ENCODE measurements at places on chromosomes 1 and 21. TPM values are rescaled to one million over a fixed set of nuclear protein-coding genes. Genes with fewer than 3 reads are reported as not detected.
A peak's percentile ranks its signal among the peaks of the same experiment; 100 is the strongest.

DNA sequence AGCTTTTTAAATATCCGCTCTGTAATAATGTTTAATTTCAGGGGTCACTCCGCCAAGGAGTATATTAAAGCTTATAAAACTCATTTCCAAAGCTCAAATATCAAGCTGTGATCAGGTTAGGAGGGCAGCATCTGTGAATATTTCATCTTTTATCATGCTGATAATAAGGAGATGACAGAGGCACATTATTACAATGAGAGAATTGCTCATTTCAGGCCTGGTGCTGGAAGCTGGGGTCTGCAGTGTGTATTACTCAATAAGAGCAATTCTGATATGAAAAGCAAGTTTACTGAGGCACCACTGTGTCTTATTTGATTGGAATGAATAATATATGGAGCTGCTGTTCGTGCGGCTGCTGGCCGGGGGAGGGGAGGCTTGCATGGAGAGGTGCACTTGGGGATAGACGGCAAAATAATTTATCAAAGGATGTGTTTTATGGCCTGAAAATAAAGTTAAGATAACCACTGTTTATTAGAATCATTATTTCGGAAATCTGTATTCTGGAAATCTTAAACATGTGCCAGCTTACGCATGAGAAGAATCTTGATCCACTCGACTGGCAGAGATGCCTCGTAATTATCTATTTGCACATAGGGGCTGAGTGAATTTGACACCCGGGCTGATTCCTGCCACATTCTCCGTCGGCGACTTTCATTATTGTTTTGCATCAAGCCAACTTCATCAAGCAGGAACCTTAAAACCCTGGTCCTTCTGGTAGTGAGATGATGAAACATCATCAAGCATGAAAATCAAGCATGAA is 173.2 kb downstream of the RRAGC start:
- no peak for DNase-seq

DNA sequence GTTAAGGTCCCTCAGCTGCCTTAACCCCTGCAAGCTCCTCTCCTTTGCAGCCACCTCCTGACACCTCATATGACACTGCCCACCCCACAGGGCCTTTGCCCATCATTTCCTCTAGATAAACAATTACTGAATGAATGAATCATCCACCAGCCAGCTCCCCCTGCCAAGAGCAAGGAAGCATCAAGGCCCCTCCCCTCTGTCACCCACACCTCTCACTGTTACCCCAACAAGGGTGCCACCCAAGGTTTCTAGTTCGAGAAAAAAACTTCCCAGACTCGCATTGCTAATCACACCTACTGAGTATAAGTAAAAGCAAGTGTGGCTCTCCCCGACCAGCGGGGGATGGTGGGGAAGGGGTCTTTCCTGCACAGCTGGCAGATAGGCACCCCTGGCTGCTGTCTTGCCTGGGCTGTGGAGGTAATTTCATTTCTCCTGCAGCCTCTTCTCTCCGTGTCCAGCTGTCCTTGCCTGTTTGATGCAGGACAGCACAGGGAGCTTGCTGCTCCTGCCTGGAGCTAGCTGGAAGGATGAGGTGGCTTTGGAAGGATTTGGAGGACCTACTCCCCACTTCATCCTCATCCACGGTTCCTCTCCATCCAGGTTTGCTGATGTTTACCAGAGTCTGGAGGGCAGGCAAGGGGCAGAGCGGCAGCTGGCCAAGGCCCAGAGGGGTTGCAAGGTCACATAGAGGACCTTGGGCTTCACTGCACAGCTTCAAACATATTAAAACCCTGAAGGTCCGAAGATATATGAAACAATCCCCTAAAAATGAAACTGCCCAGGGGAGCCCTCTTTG is 33.1 kb upstream of the LBR start:
- no peak for DNase-seq

DNA sequence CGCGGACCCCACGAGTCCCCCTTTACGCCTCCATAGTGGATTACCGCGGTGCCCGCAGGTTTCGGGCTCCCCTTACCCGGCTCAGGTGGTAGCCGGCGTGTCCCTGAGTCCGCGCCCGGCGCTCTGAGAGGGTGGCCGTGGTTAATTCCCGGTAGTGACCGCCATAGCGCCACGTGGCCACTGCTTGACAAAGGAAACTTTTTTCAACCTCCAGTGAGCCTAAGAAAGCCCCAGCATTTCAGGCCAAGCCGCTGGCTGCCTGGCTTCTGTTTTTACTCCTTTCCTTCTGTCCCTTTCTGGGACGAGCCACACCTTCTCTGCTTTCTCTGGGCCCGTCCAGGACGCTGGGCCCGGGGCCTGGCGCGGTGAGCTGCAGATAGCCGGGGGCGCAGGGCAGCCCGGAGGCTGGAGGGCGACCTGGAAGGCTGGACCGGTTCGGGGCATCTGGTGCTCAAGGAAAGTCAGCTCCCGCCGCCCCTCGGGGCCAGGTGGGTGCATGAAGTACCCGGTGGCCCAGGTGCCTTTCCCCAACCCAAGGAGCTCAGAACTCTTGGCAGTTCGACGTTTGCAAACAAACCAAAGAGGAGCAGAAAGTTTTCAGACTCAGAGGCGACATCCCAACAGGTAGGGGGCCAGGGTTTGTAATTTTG is 540 bp upstream of the C1orf198 start:
- no peak for DNase-seq

GRCh38 chr1:245718951-245719350 is 564.2 kb downstream of the KIF26B start:
- no peak for DNase-seq

DNA sequence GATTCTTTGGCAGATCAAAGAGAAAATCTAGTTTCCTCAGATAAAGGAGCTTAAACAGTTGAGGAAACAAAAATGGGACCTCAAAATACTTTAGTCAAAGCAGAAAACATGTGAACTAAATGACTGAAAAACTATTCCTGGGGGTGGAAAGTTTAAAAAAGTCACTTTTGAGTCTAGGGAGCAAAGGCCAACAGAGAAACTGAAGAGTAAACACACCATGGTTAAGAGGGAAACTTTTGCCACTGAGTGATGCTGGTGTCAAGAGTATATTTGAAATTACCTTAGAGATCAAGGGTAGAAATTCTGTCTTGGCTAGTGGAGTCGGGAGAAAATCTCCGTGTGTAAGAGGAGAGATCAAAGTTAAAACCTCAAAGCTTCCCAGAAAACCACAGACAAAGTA is 501.2 kb upstream of the ADGRL4 start:
- no peak for DNase-seq

Gene IL6R
- 11.6 TPM for total RNA-seq

GRCh38 chr1:180175806-180176205 is 21.1 kb downstream of the QSOX1 start:
- no peak for DNase-seq

Gene ZNF593OS
- 0.32 TPM for total RNA-seq

Gene CD52
- not detected for total RNA-seq

DNA sequence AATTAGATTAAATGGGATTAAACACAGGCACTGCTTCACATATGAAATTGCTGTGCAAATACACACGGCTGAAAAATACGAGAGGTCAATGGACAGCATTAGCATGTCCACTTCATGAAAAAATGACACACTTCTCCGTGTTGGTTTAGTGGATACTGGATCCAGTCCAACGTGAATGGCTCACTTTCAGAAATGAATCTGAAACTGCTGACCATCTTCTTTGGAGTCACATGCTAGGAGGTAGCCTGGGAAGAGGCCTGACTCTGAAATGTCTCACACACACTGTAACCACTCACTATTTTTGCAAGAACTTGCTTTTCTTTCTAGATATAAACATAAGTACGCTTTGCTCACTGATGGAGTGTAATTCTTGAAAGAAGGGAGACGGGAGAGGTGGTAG is 127.3 kb downstream of the HLCS start:
- peak; percentile 38 for DNase-seq

GRCh38 chr1:24233684-24234600 is 46.9 kb upstream of the IFNLR1 start:
- DNase-seq: no peak

DNA sequence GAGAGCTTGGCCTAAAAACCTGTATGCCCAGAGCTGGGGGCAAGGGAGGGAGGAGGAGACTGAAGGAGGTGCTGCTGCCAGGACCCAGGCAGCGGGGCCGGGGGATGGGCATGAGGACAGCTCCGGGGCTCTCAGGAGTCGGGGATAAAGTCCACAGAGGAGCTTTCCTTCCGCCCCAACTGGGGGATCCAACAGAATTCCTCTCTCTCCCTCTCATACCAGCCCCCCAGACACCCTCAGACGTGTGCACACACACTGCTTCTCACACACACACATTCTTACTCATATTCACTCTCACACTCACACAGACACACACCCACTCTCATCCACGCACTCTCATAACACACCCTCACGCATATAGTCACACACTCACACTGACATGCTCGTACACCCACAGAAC is 39.1 kb downstream of the SYF2 start:
- no peak for DNase-seq

Gene CD247
- not detected for total RNA-seq
